ENCODE measurements at places on chromosomes 1 and 21.
A peak's percentile ranks its signal among the peaks of the same experiment; 100 is the strongest.

- no peak for DNase-seq
Measured at GRCh38 chr1:39063191-39063590, 37.0 kb downstream of the NDUFS5 start.

DNA sequence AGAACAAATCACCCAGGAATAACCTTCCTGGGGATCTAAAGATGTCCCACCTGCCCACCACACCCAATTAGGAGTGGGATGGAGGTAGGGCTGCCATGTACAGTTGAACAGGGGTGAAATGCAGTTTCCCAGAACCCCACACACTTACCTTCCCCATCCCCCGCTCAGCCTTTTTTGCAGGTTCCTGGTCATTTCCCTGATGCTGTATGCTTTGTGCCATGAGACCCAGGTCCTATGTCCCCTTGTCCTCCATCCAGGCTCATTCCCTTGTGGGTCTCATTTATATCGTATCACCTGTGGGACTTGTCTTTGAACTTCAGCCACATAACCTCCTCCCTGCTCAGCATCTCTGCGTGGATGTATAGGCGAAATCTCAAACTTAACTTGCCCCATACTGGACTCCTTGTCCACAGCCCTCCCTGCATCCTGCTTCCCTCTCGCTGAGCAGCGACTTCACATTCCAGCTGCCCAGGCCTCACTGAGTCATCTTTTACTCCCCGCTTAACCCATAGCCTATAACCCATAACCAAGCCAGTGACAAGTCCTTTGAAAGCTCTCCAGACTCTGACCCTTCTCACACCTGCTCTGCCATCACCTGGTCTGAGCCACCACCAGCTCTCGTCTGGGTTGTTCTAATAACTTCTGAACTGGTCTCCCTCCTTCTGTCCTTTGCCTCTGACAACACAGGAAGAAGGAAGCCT lies 4.7 kb downstream of the LDLRAD2 start:
- DNase-seq = no peak

DNA sequence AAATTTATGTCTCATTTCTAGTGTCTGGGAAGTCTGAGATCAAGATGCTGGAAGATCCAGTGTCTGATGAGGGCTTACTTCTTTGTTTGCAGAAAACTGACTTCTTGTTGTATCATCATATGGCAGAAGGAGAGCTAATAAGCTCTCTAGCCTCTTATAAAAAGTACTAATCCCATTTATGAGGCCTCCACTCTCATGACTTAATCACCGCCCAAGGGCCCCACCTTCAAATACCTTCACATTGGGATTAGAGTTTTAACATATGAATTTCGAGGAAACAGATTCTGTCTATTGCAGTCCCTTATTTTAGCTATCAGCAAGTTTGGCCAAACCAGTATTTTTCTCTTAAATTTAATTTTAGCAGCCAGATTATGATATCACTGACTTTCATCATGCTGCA lies 150.2 kb upstream of the TMPRSS15 start:
- DNase-seq = no peak

DNA sequence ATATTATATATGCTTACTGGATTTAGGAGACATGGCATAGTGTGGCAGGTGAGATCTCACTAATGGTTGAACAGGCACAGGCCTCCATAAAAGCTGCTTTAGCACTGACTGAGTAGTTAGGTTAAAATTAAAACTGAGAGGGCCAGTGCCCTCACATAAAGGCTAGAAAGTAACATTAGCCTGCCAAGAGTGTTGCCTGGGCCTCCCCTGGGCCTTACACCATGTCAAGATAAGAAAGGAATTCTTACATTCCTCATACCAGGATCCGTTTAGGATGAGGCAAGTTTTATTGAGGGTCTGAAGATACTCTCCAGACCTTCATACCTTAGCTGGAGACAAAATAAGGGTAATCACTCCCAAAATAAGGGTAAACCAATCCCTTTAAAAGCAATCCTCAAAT lies 1011.8 kb downstream of the PLA2G4A start:
- DNase-seq = no peak

DNA sequence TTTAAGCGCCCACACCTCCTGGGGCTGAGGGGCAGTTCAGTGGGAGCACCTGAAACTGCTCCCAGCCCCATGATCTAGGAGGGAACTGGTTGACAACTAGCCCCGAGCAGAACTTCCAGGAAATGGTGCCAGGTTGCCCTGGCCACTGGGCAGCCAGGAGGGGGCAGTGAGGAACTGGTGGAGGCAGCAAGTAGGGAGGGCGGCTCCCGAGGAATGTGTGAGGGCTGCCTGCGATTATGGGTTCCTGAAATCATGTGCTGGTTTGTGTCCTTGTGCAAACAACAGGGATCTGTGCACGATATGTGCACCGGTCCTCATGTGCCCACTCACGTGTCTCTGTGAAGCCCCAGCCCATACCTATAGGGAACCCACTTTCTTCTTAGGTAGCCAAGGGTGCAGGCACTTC lies 9.9 kb downstream of the GPR3 start:
- DNase-seq = no peak

DNA sequence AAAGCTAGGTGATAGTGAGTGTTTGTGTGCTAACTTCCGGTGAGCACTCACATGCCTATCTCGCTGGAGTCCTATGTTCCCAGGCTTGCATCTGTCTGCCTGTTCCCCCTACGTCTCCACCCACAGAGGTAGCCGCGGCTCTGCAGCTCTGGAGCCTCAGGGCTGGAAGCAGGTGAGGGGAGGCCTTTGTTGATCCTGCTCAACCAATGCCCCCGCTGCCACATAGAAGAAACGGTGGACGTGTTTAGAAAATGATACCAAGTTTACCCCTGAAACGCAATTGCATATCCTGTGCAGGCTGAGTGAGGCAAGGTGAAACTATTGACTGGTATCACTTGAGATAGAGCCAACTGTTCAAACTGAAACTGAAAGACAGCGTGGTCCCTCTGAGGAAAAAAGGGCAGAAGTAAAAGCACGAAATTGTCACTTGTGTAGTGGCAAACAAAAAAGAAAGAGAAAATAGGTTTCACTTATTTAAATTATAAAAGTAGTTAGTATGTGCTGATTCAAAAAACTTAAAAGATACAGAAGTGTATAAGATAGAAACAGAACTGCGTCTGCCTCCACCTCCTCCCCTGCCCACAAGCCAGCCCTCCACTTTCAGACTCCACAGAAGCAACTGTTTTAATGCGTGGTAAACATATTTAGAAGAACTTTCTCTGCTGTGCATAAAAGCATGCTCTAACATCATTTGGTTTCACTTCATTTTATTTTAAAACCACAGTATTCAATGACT lies 38.6 kb upstream of the ETS2 start:
- peak; percentile 53 for DNase-seq

GRCh38 chr1:241485554-241485992 lies 34.0 kb downstream of the FH start:
- no peak for DNase-seq

GRCh38 chr1:213335084-213335483 lies 284.0 kb downstream of the RPS6KC1 start:
- DNase-seq = no peak

- DNase-seq = no peak
Measured at GRCh38 chr1:233651061-233651460, 37.2 kb downstream of the KCNK1 start.

All from stimulated activated CD8-positive, alpha-beta memory T cell treated with anti-CD3 and anti-CD28 coated beads, Interleukin-15, amount 100 ng/mL, for 48 hours (primary cell).